ENCODE measurements at places on chromosomes 12 and 14.

GRCh38 chr12:20631711-20632110 is 63.4 kb upstream of the SLCO1C1 start:
- H3K4me1 ChIP-seq = no peaks in the 10 kb centered on the region
- no peaks in the 10 kb centered on the region for H3K36me3 ChIP-seq
- H3K27ac ChIP-seq = no peak overlapping the region
- H3K27me3 ChIP-seq = no peaks in the 10 kb centered on the region

- no peak for DNase-seq
- no peak within 1 kb of the TSS for H3K27ac ChIP-seq
- peaks cover 18% of the 10 kb centered on the region for H3K4me1 ChIP-seq
- no peak within 1 kb of the TSS for H3K4me3 ChIP-seq
- H3K36me3 ChIP-seq = no peaks in the 10 kb centered on the region
Observed at GRCh38 chr12:53049571-53050318, at the start of gene TNS2. TNS2 (plus strand) TSS chr12:53050065; CDS start chr12:53050186, 121 bp downstream.

GRCh38 chr12:643475-644302 is 19.6 kb downstream of the NINJ2 start:
- no peaks in the 10 kb centered on the region for H3K27me3 ChIP-seq
- H3K4me3 ChIP-seq = peak overlapping the region; percentile 25
- no peaks in the 10 kb centered on the region for H3K36me3 ChIP-seq
- peak overlapping the region; percentile 88 for H3K27ac ChIP-seq

DNA sequence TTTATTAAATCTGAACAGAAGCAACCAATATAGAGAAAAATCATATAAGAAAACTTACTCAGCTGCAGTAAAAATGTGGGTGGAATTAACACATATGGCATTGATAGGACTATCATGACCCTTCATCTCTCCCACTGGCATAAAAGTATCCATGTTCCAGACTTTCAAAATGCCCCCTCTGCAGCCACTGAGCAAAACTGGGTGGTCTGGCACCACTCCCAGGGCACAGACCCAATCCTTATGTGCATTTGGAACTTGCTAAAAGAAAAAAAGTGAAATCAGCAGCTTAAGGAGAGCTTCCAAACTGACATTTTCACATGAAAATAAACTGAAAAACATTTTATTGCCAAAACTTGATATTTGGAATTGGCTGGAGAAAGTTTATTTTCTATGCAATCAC is 141.5 kb downstream of the KIF21A start:
- H3K36me3 ChIP-seq = no peaks in the 10 kb centered on the region
- no peaks in the 10 kb centered on the region for H3K4me1 ChIP-seq
- H3K27ac ChIP-seq = no peak overlapping the region
- H3K27me3 ChIP-seq = no peaks in the 10 kb centered on the region
- DNase-seq = no peak

DNA sequence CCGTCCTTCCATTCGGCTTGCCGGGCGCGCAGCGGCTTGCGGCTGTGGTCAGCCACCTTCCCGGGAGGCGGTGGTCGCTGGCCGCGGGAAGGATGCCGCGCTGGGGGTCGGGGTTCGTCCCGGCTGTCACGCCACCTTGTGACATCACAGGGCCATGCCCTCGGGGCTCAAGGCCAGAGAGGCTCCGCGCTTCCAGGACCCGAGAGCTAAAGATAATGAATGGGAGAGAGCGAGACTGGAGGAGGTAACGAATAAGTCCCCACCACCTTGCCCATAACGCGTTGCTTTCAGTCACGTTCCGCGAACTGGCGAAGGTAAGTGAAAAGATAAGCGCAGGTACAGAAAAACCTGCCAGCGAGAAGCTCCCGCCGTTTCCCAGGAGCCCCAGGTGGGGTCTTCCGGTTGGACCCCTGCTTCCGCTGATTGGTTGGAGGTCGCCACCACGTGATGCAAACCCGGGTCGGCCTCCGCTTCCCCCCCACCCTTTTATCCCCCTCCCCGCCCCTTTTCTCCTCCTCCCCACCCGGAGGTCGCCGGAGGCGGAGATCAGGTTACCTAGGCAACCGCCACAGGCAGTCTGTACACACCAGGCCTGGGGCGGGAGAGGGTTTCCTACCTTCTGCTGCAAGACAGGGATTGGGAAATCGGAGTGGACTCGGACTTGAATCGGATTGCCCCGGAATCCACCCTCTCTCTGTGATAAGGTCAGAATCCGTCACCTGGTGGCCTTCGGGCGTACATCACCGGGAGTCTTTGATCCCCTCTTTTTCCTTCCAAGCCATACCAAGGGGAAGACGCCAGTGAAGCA is at the start of gene LRRC9:
TSS of gene LRRC9 (plus strand) at position 575 of the 808 bp plus-strand sequence.
- peak; percentile 5 for DNase-seq
- no peaks in the 10 kb centered on the region for H3K36me3 ChIP-seq
- H3K27ac ChIP-seq = no peak within 1 kb of the TSS
- peaks cover 11% of the 10 kb centered on the region for H3K27me3 ChIP-seq
- H3K4me1 ChIP-seq = no peaks in the 10 kb centered on the region
- H3K4me3 ChIP-seq = no peak within 1 kb of the TSS

GRCh38 chr14:52730709-52731111 is 744 bp downstream of the STYX start:
- DNase-seq = no peak
- H3K36me3 ChIP-seq = peaks cover 42% of the 10 kb centered on the region
- peaks cover 46% of the 10 kb centered on the region for H3K4me1 ChIP-seq

DNA sequence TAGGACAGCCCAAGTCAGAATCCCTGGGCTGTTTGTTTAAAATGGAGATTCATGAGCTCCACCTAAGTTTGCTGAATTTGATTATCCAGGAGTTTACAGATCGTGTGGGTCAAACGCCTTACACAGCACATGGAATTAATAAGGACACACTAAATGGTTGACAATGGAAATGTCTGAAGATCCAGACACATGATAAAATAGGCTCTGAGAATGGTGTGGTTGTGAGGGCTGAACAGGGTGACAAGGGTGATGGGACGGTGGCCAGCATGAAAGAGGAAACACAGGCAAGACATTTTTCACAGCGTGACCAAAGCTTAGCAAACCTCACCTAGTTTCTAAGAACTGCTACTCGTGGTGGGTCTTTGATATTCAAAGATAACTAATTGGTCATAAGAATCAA is 12.5 kb downstream of the VWF start:
- no peak overlapping the region for H3K27ac ChIP-seq
- DNase-seq = no peak
- no peaks in the 10 kb centered on the region for H3K36me3 ChIP-seq
- H3K4me1 ChIP-seq = no peaks in the 10 kb centered on the region
- peaks cover 9% of the 10 kb centered on the region for H3K27me3 ChIP-seq

DNA sequence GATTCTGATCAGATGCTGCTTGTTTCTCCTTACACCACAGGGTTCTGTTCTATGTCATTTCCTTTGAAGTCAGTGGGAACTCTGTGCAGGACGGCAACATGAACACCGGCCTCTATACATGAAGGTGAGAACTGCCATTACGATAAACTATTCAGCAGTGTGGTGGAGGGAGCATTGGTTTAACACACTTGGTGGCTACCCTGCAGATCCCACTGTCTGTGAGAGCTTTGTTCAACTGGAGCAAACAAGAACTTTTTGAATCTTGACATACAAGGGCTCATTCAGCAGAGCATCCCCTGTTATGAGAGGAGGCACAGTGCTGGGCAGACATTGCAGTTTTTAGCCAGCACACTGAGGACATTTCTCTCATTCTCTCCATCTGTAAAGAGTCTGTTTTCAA is 10.7 kb upstream of the FRS2 start:
- H3K4me1 ChIP-seq = no peaks in the 10 kb centered on the region
- DNase-seq = no peak
- H3K4me3 ChIP-seq = no peak overlapping the region
- H3K27me3 ChIP-seq = no peaks in the 10 kb centered on the region

- H3K4me1 ChIP-seq = no peaks in the 10 kb centered on the region
- no peak for DNase-seq
- peaks cover 9% of the 10 kb centered on the region for H3K27me3 ChIP-seq
- H3K4me3 ChIP-seq = no peak overlapping the region
Observed at GRCh38 chr14:77068517-77069200, 29.4 kb upstream of the CIPC start.

DNA sequence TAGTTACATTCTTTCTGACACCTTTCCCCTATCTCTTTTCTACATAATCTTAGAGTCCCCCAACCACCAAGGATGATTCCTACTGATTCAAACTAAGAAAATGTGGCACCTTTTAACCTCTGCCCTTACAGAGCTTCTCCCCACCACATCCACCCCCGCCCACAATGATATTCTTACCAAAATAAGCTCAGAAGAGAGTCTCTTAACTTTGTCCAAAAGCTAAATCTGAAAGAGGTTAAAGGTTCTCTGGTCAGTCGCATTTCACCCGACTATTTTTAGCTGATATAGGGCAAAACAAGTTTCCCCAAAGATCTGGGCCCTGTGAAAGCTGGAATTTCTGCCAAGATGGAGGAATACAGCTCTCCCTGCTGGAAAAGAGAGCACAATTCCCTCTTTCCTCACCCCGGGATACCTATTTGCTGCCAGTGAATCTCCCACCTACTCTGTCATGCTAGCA is 128.6 kb downstream of the ZFP36L1 start:
- no peaks in the 10 kb centered on the region for H3K27me3 ChIP-seq
- no peak overlapping the region for H3K27ac ChIP-seq
- DNase-seq = no peak
- no peaks in the 10 kb centered on the region for H3K36me3 ChIP-seq

- H3K4me3 ChIP-seq = no peak overlapping the region
- peaks cover 53% of the 10 kb centered on the region for H3K36me3 ChIP-seq
- DNase-seq = no peak
Observed at GRCh38 chr12:42442311-42442759, 116.4 kb downstream of the PPHLN1 start.

GRCh38 chr12:127690161-127690560 is 576.8 kb upstream of the TMEM132C start:
- H3K36me3 ChIP-seq = no peaks in the 10 kb centered on the region
- DNase-seq = no peak
- H3K27ac ChIP-seq = no peak overlapping the region
- H3K27me3 ChIP-seq = no peaks in the 10 kb centered on the region
- no peaks in the 10 kb centered on the region for H3K4me1 ChIP-seq
- no peak overlapping the region for H3K4me3 ChIP-seq

GRCh38 chr14:33232031-33232430 is 293.4 kb downstream of the NPAS3 start:
- no peaks in the 10 kb centered on the region for H3K36me3 ChIP-seq
- no peak overlapping the region for H3K4me3 ChIP-seq
- H3K27ac ChIP-seq = no peak overlapping the region
- H3K27me3 ChIP-seq = peaks cover 3% of the 10 kb centered on the region

DNA sequence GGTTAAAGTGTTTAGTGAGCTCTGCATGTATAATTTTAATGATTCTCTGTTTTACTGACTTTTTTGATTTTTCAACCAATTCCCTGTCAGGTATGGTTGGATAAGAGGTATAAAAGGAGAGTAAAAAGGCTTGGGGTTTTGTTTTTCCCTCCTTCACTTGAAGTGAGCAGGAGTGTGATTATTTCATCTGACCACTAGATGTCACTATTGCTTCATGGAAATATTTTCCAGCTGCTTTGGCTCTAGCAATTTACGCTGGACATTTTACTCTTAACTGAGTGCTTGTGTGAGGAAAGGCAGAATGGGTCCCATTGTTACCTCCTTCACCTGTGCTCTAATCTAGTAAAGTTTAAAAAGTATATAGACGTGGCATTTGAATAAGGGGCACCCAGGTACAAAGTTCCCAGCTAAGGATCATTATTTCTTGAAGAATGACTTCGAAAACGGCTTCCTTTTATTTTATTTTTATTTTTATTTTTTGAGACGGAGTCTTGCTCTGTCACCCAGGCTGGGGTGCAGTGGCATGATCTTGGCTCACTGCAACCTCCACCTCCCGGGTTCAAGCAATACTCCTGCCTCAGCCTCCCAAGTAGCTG is 66.5 kb downstream of the TBC1D30 start:
- no peaks in the 10 kb centered on the region for H3K4me1 ChIP-seq
- no peaks in the 10 kb centered on the region for H3K36me3 ChIP-seq
- peaks cover 2% of the 10 kb centered on the region for H3K27me3 ChIP-seq
- no peak for DNase-seq
- no peak overlapping the region for H3K27ac ChIP-seq

DNA sequence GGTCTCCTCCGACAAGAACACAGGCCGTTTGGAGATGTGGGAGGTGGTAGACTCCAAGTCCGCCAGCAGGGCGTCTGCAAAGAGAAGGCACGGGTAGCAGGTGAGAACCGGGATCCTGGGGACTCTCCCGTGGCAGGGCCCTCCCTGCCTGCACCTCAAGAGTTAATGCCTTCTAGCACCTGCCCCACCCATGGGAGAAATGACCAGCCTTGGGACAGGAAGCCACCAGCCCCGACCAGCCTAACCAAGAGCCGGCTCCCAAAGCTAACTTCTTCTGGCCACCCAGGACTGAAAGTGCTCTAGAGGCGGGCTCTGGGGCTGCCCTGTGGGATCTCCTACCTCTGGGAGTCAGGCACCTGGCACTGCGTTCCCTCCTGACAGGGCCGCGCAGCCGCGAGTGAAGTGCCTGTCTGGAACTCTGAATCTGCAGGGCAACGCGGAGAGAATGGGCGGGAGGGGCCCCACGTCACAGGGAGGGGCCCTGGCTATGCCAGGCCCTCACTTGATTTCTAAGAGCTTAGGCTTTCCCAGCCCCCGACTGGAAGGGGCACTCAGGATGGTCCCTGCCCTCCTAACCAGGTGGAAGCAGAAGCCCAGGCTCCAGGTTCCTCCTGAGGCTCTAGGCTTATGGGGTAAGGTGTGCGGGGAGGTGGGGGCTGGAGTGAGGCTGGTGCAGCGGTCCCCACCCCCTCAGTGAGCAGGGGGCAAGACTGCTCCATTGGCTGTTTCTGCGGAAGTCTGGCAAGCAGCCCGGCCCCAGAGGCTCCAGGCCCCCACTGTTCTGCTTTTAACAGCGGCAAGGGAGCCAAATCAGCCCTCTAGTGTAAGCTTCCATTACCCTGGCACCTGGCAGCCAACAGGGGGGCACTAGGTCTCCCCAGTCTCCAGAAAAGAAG is 23.6 kb upstream of the RPLP0 start:
- H3K4me3 ChIP-seq = no peak overlapping the region
- H3K4me1 ChIP-seq = peaks cover 12% of the 10 kb centered on the region
- DNase-seq = no peak
- no peak overlapping the region for H3K27ac ChIP-seq
- peaks cover 15% of the 10 kb centered on the region for H3K36me3 ChIP-seq

GRCh38 chr12:3795066-3795465 is 42.2 kb upstream of the CRACR2A start:
- no peaks in the 10 kb centered on the region for H3K36me3 ChIP-seq
- no peak for DNase-seq
- H3K4me3 ChIP-seq = no peak overlapping the region
- no peaks in the 10 kb centered on the region for H3K4me1 ChIP-seq
- H3K27ac ChIP-seq = no peak overlapping the region

- H3K36me3 ChIP-seq = peaks cover 8% of the 10 kb centered on the region
- H3K27ac ChIP-seq = no peak overlapping the region
- no peaks in the 10 kb centered on the region for H3K27me3 ChIP-seq
- DNase-seq = no peak
- H3K4me1 ChIP-seq = no peaks in the 10 kb centered on the region
Observed at GRCh38 chr14:77541905-77542304, 43.3 kb upstream of the ISM2 start.

- no peak within 1 kb of the TSS for H3K4me3 ChIP-seq
- H3K36me3 ChIP-seq = no peaks in the 10 kb centered on the region
- DNase-seq = peak; percentile 25
- no peaks in the 10 kb centered on the region for H3K4me1 ChIP-seq
- H3K27ac ChIP-seq = no peak within 1 kb of the TSS
Observed at GRCh38 chr14:24398653-24399446, at the start of gene NYNRIN. NYNRIN (plus strand) TSS chr14:24399003; CDS start chr14:24399247, 244 bp downstream.

GRCh38 chr12:132444957-132445883 is 44.7 kb upstream of the FBRSL1 start:
- no peaks in the 10 kb centered on the region for H3K36me3 ChIP-seq
- H3K4me3 ChIP-seq = no peak overlapping the region
- peak; percentile 84 for DNase-seq
